ENCODE measurements at places on chromosomes 6 and 20. TPM values are rescaled to one million over a fixed set of nuclear protein-coding genes. Genes with fewer than 3 reads are reported as not detected.

Gene CPNE1
- 25.8 TPM for total RNA-seq

Gene ENPP3
- total RNA-seq, result 0.33 TPM

Gene SPDEF
- total RNA-seq, result 0.19 TPM

Gene HS3ST5
- total RNA-seq, result not detected

Gene ZBTB9
- total RNA-seq, result 4.8 TPM

Gene PLCB1
- total RNA-seq, result 7.5 TPM

Gene OVOL2
- total RNA-seq, result not detected

Gene PHACTR3
- total RNA-seq, result 2.2 TPM

Gene ZBP1
- 0.32 TPM for total RNA-seq

Gene TCP11
- total RNA-seq, result not detected

Gene ADGRF4
- total RNA-seq, result not detected

Gene OOEP
- total RNA-seq, result not detected

Gene ABRACL
- 3.9 TPM for total RNA-seq

Gene PFDN6
- total RNA-seq, result 31.7 TPM

Gene UST
- total RNA-seq, result 1.6 TPM

Gene CDYL
- total RNA-seq, result 33.2 TPM

Gene ADNP
- total RNA-seq, result 41.8 TPM

Gene SLC35F1
- total RNA-seq, result 5.0 TPM

Gene SNRNP48
- total RNA-seq, result 21.1 TPM

Gene PSORS1C2
- total RNA-seq, result not detected

Gene IP6K3
- total RNA-seq, result 17.9 TPM

Gene ZNF311
- 0.08 TPM for total RNA-seq

Gene LAMA4
- total RNA-seq, result 90.8 TPM

Gene ANKEF1
- 1.2 TPM for total RNA-seq

Gene CST1
- not detected for total RNA-seq

Gene DYNLT2
- total RNA-seq, result 0.59 TPM

Gene HCRTR2
- not detected for total RNA-seq

Gene VSX1
- not detected for total RNA-seq

Gene F13A1
- 98.7 TPM for total RNA-seq

Gene TRAPPC3L
- 0.23 TPM for total RNA-seq

Gene PRL
- total RNA-seq, result not detected

All from heart right ventricle (tissue), 16 donors.